ENCODE measurements at places on chromosomes 16 and 17.

GRCh38 chr17:49817993-49818392 lies 29.5 kb downstream of the KAT7 start:
- DNase-seq: no peak

- DNase-seq: no peak
Observed at GRCh38 chr17:48628649-48629410, 2.7 kb upstream of the HOXB9 start.

DNA sequence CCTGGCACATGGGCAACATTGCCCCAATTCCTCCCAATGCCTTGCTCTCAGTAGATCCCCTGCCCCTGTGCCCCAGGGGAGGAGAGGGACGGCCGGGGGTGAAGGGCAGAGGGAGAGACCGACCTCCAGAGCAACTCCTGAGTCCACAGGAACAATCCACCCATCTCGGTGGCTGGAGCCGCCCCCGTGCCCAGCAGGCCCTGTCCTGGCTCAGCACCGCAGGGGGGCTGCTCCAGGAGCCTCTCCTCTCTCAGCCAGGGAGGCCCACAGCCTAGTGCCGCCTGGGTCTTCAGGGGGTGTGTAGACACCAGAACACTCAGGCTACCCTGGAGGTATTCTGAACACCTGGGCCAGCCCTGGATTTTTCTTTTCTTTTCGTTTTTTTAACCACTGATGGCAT lies 233.7 kb upstream of the SDK2 start:
- no peak for DNase-seq

- no peak for DNase-seq
Observed at GRCh38 chr16:67406111-67406971, 9.9 kb downstream of the ZDHHC1 start.

DNA sequence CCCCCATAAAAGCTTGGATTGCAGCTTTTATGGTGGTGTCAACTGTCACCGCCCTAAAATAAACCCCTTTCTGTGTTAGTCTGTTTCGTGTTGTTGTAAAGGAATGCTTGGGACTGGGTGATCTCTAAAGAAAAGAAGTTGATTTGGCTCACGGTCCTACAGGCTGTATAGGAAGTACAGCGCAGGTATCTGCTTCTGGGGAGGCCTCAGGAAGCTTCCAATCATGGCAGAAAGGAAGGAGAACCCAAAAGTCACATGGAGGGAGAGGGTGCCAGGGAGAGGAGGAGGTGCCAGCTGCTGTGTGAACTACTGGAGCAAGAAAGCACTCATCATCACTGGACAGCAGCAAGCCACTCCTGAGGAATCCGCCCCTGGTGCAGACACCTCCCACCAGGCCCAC lies 5.9 kb upstream of the CACNA1H start:
- no peak for DNase-seq

DNA sequence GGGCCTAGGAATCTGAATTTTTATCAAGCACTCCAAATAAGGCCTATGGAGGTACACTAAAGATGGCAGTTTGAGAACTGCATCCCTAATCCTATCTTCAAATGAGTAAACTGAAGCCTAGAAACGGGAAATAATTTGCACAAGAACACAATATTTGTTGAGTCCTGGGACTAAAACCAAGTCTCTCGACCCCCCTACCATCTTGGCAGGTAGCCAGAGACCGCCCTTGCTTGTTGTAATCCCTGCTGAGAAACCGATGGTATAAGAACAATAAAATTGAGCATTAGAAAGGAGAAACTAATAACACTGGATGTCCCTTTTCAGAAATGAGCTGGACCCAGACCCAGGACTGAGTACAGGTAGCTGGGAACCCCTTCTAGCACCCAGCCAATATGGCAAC lies 24.4 kb downstream of the ADAMTS18 start:
- DNase-seq: no peak

All from GM12892 (cell line).